Eye (tissue), 1 donor: ENCODE measurements at places on chromosomes 6 and 20.

DNA sequence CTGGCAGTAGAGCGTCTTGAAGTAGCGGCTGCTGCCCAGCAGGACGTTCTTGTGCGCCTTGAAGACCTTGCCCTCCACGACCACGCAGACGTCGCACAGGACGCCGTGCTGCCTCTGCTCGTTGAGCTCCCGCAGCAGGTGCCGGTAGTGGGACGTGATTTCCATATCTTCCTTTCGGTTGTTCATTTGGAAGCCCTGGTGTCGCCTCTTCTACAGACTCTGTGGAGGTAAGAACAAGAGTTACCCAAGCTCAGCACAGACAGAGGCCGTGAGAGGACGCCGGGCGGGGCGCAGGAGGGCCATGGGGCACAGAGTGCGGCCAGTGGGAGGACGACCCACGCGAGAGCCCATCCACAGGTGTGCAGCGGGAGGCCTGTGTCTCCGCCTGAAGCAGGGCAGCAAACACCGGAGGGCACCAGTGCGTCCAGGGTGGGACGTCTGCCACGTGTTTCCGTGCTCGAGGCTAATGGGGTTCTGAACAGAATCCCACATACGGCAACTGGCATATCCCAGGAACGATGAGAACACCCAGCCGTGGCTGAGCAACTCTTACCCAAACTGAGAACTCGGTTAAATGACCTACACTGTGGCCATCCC is 40.4 kb downstream of the ZBTB46 start:
- DNase-seq, result no peak

DNA sequence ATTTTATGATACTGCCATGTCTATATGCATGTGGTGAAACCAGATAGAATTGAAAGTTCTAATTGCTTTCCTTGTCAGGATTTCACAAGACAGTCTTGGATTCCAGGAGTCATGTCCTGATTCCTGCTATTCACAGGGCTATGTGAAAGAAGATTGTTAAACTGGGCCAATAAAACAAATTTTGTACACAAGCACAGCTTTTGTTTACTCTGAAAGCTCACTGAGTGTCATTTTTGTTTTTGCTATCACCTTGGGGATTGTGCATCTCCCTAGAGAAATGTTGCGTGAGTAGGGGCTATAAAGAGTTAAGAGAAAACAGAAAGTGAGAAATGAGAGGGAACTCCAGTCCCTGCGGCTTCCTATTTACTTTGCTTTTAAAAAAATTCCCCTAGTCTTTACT is 627.5 kb downstream of the PKHD1 start:
- no peak for DNase-seq

DNA sequence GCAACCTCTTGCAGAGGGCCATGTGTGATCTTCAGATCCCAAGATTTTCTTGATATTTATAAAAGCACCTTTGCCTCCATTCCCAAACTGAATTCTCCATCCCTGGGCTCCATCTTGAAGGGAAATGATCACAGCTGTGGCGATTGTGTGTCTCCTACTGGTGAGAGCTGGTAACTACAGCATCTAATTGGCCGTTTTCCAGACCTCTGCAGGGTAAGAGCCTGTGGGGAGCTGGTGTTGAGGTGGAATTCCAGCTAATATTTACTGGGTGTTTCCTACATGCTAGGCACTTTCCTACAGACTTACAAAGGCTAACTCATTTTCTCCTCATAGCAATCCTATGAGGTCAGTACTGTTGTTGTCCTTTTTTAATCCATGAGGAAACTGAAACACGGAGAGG is 59.2 kb upstream of the FNDC1 start:
- peak; percentile 67 for DNase-seq

- no peak for DNase-seq
These were observed 1226.8 kb upstream of the CITED2 start for GRCh38 chr6:140601021-140601808.

GRCh38 chr6:9507136-9507895 is 907.6 kb downstream of the TFAP2A start:
- no peak for DNase-seq

DNA sequence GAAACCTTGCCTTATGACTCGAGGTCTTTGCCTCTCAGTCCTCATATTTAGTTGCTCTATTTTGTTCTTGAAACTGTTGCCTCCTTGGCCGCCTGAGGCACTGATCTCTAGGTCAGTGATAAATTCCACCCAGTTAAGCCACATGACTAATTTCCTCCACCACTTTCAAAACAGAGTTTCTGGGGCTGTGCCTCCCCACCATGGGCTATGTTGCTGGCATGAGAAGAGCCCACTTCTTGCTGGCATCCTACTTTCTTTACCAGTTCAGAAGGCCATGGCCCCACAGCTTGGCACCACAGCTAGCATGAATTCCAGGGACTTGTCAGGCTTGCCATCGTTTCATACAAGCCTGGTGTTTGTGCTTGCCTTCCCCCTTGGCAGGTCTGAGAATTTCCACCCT is 361.4 kb upstream of the JAG1 start:
- DNase-seq, result no peak

DNA sequence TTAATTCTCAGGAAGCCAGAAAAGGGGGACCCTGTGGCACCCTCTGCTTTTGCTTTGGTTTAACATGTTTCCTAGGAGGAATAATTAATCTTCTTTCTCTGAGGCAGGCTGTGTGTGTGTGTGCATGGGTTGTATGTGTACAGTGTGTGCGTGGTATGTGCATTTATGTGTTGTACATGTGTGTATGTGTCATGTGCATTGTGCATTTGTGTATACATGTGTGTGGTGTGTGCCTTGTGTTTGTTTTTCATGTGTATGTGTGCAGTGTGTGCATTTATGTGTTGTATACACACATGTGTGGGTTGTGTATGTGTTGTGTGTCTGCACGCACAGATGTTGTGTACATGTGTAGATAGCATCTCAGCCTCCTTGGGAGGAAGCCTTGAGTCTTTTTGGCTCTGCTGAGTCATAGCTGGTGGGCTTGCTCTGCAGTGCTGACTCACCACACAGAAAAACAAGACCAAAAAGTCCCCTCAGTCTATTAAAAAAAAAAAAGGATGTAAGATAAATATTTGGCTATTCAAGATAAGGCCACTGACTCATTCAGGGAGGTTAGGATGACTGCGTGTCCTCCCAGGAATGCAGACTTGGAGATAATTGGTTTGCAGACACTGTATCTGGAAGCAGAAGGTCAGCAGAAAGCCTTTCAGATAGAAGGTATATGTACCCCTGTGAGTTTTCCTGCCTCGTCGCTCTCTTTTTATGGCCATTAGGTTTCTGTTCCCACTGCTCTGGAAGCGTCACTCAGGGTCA is 58.6 kb downstream of the SYNJ2 start:
- DNase-seq, result peak; percentile 37

DNA sequence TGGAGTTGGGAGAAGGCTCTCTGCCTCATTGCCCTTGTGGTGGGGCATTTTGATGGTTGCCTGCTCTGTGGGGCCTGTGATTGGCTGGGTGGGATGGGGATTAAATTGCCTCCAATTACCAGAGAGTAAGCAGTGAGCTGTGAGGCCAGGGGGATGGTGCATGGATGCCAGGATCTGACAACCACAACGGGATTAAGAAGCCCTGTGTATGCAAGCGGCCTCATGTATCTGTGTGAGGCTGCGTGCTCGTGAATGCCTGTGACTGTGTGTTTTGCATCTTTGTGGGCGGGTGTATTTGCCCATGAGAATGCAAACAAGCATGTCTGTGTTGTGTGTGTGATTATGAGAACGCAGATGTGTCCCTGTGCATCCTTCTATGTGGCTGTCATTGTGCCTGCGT is 46.1 kb downstream of the CD40 start:
- DNase-seq, result peak; percentile 70

GRCh38 chr20:42085366-42085765 is 467.2 kb upstream of the CHD6 start:
- no peak for DNase-seq

DNA sequence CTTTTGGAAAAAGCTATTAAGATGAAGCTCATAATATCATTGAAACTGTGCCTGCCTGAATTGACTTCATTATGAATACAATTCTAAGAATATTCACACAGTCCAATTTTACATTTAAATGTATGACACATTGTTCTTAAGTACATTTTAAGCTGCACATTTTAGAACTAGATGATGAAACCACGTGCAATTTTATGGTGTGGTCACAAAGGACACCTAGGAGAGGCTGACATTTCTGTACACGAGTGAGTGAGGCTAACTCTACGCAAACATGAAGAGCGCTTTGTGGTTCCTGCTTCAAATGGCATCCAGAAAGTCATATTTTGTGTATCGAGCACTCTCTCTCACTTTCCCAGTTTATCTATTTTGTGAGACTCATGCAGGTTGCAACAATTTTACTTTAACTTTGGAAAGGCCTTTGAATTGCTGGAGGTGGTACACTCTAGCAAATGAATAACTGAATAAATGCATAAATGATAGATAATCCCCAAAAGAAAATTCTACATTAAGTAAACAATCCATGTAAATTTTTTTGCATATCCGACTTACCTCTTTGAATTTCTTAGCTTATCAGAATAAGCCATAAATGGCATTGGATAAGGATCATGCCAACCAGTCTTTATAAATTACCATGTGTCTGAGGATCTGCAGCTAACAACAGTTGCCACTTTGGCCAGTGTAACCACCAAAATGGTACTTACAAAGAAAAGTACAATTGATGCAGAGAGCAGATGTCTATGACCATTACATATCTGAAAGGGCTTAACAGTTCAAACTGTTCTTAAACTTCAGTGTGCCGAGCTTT is 97.3 kb downstream of the NRSN1 start:
- no peak for DNase-seq

DNA sequence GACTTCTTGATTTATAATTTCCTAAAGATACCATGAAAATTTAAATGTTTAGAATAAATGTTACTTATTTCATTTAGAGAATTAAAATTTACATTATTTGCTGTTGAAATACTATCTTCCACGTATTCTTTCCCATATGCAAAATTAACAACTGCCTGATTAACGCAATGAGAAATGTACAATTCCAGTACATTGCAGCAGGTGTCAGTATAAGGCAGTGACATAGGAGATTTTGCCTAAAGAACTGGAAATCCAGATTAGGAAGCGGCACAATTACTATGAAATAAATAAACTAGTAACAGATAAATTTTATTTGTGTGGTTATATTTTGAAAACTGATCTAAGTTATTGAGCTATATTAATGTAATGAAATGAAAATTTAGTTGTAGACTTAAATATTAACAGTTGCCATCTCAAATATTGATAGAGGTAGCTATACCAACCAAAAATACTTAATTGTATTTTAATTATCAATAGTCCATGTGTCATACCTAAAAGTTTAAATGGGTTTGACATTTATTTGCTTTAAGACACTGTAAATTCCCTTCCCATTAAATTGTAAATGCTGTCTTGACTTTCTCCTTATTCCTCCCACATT is 300.2 kb downstream of the UTRN start:
- peak; percentile 83 for DNase-seq

DNA sequence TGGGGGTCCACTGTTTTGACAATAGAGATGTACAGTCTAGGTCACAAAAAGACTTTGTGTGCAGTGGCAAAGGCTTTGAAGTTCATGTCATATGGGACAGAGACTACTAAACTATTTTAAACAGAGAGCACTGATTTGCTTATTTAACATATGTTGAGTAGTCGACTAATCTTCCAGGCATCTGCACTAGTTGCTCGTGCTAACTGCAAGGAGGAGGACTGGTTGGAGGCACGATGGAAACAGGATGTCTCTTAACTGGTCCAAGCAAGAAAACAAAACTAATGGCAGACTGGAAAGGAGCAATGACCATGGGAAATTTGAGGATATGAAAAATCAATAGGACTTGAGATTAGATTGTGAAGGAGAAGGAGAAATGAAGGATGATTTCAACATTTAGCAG is 28.5 kb upstream of the ERVFRD-1 start:
- no peak for DNase-seq

GRCh38 chr6:111731456-111732195 is 125.9 kb upstream of the TRAF3IP2 start:
- peak; percentile 59 for DNase-seq

GRCh38 chr20:34713194-34713943 is 9.2 kb downstream of the TP53INP2 start:
- peak; percentile 64 for DNase-seq

GRCh38 chr6:151180330-151181048 is 59.3 kb upstream of the AKAP12 start:
- DNase-seq, result no peak

GRCh38 chr6:75349262-75349984 is 64.8 kb upstream of the TMEM30A start:
- peak; percentile 83 for DNase-seq

DNA sequence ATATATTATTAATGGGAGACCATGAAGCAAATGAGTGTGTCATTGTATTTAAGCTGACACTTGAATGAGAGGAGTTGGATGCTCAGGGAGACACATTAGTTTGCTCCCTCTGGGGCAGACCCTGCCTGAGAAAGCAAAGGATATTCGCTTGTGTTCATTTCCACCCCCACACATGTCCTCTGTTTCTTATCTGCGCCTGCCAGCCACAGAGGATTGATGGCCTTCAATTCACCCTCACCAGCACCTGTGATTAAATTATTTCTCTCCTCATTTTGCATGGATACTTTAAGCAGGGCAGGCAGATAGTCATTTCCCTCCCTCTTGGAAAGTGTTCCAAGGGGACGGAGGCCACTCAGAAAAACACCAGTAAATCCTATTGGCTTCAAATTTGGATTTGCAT is 185.2 kb upstream of the GMDS start:
- peak; percentile 50 for DNase-seq

DNA sequence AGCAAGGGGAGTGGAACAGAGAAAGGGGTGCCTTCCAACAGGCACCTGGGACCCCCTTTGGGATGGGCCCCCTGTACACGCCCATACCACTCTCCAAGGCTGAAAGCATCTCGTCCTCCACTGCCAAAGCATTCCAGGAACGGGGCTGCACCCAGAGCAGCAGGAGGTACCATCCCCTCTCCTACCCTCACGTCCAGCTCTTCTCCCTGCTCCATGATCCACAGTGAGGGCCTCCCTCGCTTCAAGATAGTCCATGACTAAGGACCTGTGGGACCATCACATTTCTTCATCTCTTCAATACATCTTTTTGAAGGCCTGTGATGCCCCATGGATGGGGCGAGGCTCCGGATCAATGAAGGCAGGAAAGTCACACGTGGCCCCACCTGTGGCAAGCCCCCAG is 209.9 kb downstream of the ANKRD60 start:
- no peak for DNase-seq

DNA sequence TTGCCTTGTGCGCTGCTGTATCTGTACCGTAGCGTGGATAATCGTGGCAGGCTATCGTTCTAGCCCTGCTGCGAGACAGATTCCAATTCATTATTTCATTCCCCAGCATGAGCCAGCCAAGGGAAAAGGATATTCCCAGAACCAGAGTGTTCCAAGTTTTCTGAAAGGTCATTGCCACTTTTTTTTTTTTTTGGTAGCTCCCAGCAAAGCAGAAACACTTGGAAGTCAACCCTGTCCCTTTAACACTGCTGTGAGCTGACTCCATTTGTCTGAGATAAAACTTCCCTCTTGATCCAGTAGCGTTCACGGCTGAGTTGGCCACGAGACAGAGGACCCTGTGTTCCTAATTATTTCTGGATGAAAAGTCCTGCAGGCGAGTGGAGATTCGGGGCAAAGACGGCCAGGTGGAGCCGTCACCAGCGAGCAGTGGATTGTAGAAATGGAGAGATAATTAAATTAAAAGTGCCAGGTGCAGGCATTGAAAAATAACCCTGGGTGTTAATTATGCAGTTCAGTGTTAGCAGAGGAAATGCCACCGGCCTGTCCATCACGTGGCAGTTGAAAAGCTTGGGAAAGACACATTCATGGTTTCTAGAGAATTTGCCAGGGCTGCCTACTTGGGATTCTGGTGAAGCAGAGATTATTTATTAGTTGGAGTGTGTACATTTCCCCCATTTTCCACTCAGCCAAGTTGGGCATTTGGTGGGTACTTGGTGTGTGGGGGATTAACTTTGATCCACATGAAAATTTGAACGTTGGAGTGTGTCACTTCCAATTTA is 164.2 kb downstream of the SLC24A3 start:
- DNase-seq, result peak; percentile 89

- DNase-seq, result no peak
These were observed 113.1 kb downstream of the JAG1 start for GRCh38 chr20:10560686-10561085.
